ENCODE measurements at places on chromosomes 12 and 14.

DNA sequence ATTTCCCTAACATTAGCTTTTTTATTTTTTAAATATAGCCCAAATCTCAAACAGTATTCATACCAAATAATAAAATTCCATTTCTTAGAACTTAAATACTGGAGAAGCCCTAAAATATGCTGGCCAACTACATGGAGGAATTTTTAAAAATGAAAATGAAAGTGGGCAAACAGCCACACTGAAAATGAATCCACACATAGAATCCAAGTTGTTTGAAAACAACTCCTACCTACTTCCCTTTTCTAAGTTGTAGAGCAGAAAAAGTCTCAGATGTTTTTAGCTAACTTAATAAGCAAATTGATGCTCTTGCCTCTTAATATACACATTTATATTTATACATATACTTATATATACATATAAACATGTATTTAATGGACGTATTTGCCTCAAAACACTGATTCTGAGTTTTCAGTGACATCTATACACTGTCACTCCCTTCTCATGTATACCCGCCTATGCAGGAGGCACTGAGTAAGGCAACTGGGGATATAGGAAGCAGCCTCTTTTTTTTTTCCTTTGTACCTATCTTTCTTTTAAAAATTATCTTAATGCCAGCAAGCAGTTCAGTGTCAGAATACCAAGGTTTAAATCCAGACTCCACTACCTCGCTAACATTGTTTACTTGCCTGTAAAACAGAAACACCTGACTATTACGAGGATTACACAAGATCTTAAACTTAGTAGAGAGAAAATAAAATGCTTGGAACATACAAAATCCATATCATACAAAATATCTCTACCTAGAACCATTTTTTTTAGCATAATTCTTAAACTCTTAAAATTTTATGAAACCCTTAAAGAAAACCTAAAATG is 13.3 kb downstream of the DICER1 start:
- DNase-seq = no peak

GRCh38 chr14:69672356-69672755 is 61.0 kb downstream of the SUSD6 start:
- no peak for DNase-seq

- no peak for DNase-seq
These were observed 11.8 kb upstream of the KRAS start for GRCh38 chr12:25262389-25263074.

DNA sequence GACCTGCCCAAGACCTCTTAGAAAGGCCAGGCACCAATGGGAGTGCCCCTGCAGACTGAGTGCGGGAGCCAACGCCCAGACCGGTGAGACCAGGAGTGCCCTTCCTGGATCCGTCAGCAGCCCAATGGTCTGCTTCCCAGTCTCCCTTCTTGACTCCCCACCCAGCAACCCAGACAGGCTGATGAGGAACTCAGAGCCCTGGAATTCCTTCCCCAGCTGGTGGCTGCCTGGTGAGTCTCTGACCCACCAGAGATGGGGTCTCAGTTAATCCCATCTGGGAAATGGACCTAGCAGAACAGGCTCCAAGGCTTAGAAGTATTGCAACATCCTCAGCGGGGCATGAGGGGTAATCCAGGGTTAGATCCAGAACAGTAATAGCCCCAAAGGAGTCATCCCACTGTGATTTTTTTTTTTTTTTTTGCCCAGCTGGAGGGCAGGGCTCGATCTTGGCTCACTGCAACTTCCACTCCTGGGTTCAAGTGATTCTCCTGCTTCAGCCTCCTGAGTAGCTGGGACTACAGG is 1.5 kb upstream of the RASAL1 start:
- DNase-seq = no peak

DNA sequence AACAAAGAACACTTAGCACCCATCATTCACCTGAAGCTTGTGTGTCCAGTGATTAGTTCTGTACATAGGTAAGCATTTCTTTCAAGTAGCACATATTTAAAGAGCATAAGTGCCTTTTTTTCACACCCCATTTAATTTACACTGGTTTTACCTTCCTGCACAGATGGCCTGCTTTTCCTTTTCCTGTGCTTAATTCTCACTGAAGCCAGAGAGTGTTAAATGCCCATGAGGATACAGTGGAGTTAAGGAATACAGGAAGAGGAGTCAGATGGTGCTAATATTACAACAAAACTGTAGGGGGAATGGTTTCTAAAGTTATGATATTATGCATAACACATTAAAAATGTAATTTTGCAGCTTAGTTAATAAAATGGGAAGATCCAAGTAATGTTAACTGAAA is 31.0 kb upstream of the SLC38A1 start:
- no peak for DNase-seq

DNA sequence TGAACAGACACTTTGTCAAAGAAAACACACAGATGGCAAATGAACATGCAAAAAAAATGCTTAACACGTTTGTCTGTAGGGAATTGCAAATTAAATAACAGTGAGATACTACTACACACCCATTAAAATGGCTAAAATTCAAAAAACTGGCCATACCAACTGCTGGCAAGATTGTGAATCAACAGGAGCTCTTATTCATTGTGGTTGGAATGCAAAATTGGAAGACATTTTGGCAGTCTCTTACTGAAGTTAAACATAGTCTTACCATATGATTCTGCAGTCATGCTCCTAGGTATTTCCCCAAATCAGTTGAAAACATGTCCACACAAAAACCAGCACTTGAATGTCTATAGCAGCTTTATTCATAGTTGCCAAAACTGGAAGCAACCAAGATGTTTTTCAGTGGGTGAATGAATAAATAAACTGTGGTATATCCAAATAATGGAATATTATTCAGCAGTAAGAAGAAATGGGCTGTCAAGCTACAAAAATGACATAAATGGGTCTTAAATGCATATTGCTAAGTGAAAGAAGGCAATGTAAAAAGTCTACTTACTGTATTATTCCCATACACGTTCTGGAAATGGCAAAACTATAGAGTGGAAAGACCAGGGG is 91.4 kb downstream of the PLEKHA5 start:
- no peak for DNase-seq
